ENCODE measurements at places on chromosomes 4 and X. TPM values are rescaled to one million over a fixed set of nuclear protein-coding genes. Genes with fewer than 3 reads are reported as not detected.

DNA sequence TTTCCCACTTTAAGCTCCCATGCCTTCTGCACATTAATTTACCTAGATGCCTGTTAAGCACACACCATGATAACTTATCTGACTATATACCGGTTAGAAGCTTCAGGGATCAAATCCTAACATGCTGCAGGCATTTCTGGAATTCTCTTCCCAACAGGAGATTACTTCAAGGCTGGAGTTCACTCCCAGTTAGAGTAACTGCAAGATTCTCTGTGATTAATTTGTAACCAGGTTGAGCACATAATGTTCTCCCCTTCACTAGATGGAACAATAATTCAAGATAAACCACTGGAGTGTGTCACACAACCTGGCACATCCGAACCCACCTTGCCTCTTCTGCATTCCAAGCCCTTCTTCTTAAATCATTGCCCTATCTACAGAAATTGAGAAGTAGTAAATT, 11.8 kb upstream of the UGT2A3 start:
- no peak for DNase-seq

DNA sequence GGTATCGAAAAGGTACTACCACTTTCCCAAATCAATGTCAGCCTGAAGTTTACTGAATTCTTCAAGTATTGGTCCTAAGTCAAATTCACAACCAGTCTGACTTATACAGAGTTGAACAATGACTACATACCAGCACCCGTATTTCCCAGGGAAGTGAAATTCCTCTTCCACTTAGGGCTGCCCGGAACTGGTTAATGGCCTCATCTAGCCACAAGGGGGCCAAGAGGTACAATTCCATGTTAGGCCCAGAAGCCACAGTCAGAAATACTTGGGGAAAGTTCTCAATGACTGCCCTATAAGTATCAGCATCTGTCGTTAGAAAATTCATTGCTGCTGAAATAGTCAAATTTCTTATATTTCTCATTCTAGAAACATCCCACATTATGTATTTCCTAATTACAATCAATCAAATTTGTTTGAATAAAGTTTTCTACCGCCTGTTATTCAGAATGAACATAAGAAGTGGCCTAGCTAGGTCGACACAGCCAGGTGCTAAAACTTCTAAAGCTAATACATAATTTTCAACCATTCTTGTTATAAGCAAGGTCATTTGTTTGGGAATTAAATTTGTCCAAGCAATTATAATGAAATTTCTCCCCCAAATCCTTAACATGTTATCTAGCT, 5.6 kb upstream of the PCDH7 start:
- DNase-seq: no peak

- no peak for DNase-seq
These were observed 23.5 kb downstream of the IL1RAPL1 start for GRCh38 chrX:28610746-28611145.

GRCh38 chrX:20237864-20238263, 28.8 kb downstream of the RPS6KA3 start:
- no peak for DNase-seq

NAP1L2 gene
- 0.06 TPM for total RNA-seq

GRCh38 chrX:11759172-11759460, 1.1 kb downstream of the MSL3 start:
- DNase-seq: no peak

LPAR4 gene
- 2.4 TPM for total RNA-seq

LARP7 gene
- 42.5 TPM for total RNA-seq
